ENCODE measurements at places on chromosomes 4 and X. TPM values are rescaled to one million over a fixed set of nuclear protein-coding genes. Genes with fewer than 3 reads are reported as not detected.

SULT1B1 gene
- 0.69 TPM for total RNA-seq

FGD1 gene
- 12.5 TPM for total RNA-seq

DCX gene
- not detected for total RNA-seq

SPRY1 gene
- 22.5 TPM for total RNA-seq

EIF4E gene
- total RNA-seq = 69.5 TPM

GRIA3 gene
- total RNA-seq = 3.1 TPM

IL1RAPL1 gene
- total RNA-seq = 0.61 TPM

HPGD gene
- total RNA-seq = 1.2 TPM

TEX13C gene
- not detected for total RNA-seq

CDX4 gene
- not detected for total RNA-seq

PLXNB3 gene
- total RNA-seq = 0.46 TPM

TCEANC gene
- 5.5 TPM for total RNA-seq

TMEM156 gene
- total RNA-seq = 0.22 TPM

EMCN gene
- 17.6 TPM for total RNA-seq

FAM47C gene
- total RNA-seq = not detected

NXF2 gene
- total RNA-seq = not detected

DNAAF6 gene
- 0.25 TPM for total RNA-seq

SMARCA5 gene
- 40.8 TPM for total RNA-seq

TRIM61 gene
- total RNA-seq = 0.36 TPM

WDFY3 gene
- total RNA-seq = 77.6 TPM

REPS2 gene
- total RNA-seq = 5.2 TPM

NALF2 gene
- total RNA-seq = 0.77 TPM

ARMCX5 gene
- total RNA-seq = 11.9 TPM

LEF1 gene
- total RNA-seq = 4.9 TPM

PRDM8 gene
- total RNA-seq = 8.4 TPM

DCAF8L2 gene
- not detected for total RNA-seq

TNMD gene
- total RNA-seq = 1.4 TPM

HSD17B13 gene
- 0.69 TPM for total RNA-seq

RBMX gene
- total RNA-seq = 245 TPM

FUNDC2 gene
- total RNA-seq = 179 TPM

RS1 gene
- total RNA-seq = not detected

HTN1 gene
- not detected for total RNA-seq

ATP5ME gene
- total RNA-seq = 188 TPM

SYP gene
- 1.0 TPM for total RNA-seq

SRPX gene
- 24.2 TPM for total RNA-seq

PIN4 gene
- total RNA-seq = 10.1 TPM

NWD2 gene
- total RNA-seq = not detected

OPHN1 gene
- 6.7 TPM for total RNA-seq

MRPL1 gene
- 27.3 TPM for total RNA-seq

CAMK2D gene
- 36.9 TPM for total RNA-seq

VAMP7 gene
- total RNA-seq = 15.9 TPM

CXorf49 gene
- total RNA-seq = not detected

UBA6 gene
- 47.8 TPM for total RNA-seq

PAGE2 gene
- total RNA-seq = not detected
